ENCODE measurements at places on chromosomes 1 and 21.

- DNase-seq, result no peak
These were observed 66.9 kb upstream of the NEK2 start for GRCh38 chr1:211742272-211742671.

- DNase-seq, result no peak
These were observed 133.1 kb upstream of the C1orf174 start for GRCh38 chr1:4033129-4033676.

- no peak for DNase-seq
These were observed 41.0 kb downstream of the CEP350 start for GRCh38 chr1:179995576-179995975.

DNA sequence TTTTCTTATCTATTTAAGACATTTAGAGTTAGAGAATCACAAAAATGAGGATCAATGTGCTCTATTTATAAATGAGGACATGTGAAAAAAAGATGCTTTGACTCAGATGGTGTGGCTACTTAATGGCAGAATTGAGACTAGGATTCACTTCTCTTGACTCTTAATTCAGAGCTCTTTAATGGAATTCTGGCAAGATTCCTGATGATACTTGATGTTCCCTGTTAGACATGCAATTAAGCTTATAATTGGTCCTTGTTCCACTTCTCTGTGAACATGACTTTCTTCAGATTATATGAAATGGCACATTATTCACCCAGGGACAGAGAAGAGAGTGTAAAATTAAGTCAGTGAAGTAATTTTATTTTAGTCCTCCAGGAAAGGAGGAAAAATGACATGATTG lies 165.3 kb downstream of the LRRC7 start:
- no peak for DNase-seq

GRCh38 chr21:41429305-41429704 lies 3.3 kb downstream of the MX1 start:
- no peak for DNase-seq
